Left kidney (tissue), 8 donors: ENCODE measurements at places on chromosomes 2 and 18. TPM values are rescaled to one million over a fixed set of nuclear protein-coding genes. Genes with fewer than 3 reads are reported as not detected.

CTAGE1 gene
- 0.05 TPM for polyA plus RNA-seq

DNA sequence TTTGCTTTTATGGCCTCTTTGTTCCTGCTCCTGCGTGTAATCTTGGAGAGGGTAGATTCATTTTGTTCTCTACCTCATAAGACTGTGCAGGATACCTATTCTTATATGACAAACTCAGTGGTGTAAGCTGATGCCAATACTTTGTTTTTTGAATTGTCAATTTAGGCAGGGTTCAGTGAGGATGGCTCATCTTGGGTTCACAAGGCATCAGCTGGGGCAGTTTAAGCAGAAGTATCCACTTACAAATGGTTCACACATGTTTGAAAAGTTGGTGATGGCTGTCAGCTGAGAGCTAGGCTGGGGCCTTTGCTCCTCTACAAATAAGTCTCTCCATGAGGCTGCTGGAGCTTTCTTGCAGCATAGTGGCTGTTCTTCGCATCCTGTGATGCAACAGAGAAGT is 920.6 kb upstream of the PIK3C3 start:
- DNase-seq, result no peak

DNA sequence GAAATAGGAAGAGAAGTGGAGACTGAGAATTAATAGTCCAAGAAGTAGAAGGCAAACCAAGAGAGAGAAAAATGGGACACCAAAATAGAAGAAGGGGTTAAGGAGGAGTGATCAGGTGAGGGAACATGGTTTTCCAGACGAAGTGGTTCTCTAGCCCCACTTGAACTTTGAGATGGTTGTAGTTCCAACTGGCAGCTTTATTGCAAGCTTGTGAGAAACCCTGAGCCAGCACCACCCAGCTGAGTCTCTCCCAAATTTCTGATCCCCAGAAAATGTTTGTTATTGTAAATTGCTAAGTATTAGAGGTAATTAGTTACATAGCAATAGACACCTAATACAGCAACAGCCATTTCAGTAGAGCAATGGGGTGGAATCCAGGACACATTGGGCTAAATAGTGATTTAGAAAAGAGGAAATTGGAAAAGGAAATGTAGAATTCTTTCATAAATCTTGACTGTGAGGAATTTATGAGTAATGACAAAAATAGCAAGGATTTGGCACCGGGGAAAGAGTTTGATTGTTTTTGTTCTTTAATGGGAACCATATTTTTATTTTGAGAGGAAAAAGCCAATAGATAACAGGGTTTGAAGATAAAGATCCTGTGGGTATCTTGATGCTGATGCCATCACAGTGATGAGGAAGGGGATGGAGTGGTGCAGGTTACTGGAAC is 62.1 kb upstream of the XDH start:
- no peak for DNase-seq

- no peak for DNase-seq
Observed at GRCh38 chr18:7576685-7577084, 9.6 kb downstream of the PTPRM start.

GRCh38 chr2:76446872-76447271 is 736.2 kb upstream of the GCFC2 start:
- DNase-seq, result no peak

CRACDL gene
- 2.5 TPM for polyA plus RNA-seq

DNA sequence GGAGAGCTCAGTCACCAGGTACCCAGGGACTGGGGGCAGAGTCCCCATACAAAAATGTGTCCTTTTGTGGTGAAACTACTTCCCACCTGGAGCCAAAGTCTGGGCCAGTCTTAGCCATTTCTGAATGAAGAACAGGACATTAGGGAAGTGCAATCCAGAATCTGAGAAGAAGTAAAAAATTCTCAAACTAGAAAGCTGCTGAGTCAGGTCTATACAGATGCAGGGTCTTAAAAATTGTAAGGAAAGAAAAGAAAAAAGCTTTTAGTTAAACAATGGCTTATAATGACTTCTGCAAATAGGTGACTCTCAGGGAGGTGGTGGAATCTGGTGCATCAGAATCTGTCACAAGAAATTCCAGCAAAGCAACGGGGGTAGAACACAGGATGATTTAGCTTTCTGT is 13.5 kb downstream of the ZBTB7C start:
- no peak for DNase-seq

GRCh38 chr2:233350708-233351107 is 3.6 kb upstream of the DGKD start:
- no peak for DNase-seq

- no peak for DNase-seq
Observed at GRCh38 chr18:78999939-79000338, 20.3 kb downstream of the SALL3 start.

B4GALT6 gene
- 20.7 TPM for polyA plus RNA-seq

CNDP1 gene
- polyA plus RNA-seq, result 1.6 TPM

- DNase-seq, result no peak
Observed at GRCh38 chr2:240795916-240796510, 24.0 kb downstream of the KIF1A start.

DNA sequence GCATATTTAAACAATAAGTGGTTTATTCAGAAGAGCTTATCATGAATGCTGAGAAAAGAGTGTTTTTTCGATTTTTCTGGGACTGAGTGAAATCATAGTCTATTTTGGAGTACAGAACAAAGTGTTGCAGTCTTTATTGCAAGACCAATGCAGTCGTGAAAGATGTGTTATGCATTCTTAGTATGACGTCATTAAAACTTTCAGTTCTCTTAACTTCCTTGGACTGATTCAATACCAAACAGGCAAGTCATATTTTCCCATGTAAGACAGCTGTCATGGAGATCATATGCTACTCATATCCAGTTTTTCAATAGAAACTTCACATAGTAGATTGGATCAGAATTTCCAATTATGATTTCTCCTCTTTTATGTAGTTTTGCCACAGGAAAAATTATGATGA is 92.6 kb downstream of the RIT2 start:
- DNase-seq, result no peak

CNRIP1 gene
- polyA plus RNA-seq, result 21.5 TPM

KCNJ13 gene
- 3.3 TPM for polyA plus RNA-seq

- DNase-seq, result no peak
Observed at GRCh38 chr2:62817995-62818713, 112.6 kb downstream of the EHBP1 start.

DNA sequence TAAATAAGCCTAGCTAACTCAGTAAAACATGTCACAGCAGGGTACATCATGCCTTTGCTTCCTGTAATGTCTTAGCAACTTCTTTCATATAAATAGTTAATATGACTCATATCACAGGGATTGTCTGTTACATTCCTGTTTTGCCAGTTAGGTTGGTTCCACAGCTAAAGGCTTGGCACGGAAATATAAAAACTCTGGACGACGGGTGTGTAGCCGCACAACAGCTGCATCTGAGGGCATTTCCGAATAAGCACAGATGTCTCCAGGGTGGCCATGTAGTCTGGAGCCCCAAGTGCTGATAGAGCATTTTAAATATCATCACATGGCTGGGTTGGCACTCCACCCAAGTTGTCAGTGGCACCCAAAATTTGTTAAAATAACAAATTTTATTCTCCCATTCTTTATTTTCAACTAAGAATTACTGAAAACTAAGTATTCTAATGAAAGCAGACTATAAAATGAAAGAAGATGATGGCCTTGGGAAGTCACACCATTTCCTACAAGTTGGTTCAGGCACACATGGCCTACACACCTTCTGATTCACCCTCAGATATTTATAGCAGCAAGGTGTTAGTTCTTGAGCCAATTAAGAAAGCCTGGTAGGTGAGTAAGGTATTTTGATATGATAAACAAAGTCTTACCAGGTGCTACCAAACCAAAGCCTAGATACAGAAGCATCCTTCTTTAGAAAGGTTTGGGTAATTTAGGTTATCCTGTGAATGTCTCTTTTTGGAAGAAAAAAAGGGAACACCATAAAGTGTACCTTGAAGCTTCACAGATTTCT is 61.8 kb upstream of the STK17B start:
- peak; percentile 15 for DNase-seq

GRCh38 chr2:122186761-122187222 is 431.3 kb downstream of the TSN start:
- no peak for DNase-seq

GRCh38 chr2:236597629-236598028 is 28.0 kb downstream of the ACKR3 start:
- DNase-seq, result no peak

- DNase-seq, result peak; percentile 32
Observed at GRCh38 chr2:172613040-172613439, 57.1 kb downstream of the PDK1 start.

ALK gene
- polyA plus RNA-seq, result 0.55 TPM

DNA sequence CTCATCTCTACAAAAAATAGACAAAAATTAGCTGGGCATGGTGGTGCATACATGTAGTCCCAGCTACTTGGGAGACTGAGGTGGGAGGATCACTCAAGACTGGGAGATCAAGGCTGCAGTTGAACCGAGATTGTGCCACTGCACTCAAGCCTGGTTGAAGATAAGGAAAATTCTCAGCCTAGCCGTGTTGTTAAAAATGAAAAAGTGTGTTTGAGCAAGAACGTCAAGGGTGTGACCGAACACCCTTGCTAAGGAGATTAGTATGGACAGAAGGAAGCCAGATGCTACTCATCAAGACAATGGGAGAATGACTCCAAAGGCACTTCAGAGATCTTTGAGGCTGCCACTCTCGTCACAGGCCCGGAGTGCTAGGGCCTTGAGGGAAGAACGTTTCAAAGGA is 70.0 kb upstream of the NDUFV2 start:
- DNase-seq, result no peak

GRCh38 chr2:185700883-185701282 is 37.7 kb upstream of the FSIP2 start:
- no peak for DNase-seq
